ENCODE measurements at places on chromosomes 16 and 17. TPM values are rescaled to one million over a fixed set of nuclear protein-coding genes. Genes with fewer than 3 reads are reported as not detected.

DNA sequence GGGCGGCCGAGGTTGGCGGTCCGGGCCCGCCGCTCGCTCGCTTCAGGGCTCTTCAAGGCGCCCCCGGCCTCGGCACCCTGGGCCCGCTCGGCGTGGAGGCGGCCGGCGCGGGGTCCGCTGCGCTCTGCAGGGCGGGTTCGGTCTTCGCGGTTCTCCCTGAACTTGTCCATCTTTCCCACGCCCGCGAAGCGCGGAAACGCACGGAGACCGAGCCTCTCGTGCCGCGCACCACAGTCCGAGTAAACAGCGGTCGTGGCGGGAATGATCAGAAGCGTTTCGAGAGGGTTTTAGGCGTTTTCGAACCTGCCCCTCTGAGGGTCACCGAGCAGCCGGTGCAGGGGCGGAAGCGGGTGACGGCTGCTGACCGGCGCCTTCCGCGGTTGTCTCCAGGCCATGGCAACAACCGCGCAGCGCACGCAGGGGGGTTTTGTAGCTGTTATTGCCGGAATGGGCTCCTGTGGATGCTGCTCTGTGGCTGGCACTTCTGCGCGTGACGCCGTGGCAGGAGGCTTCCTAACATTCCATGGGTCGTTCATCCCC lies 414 bp downstream of the NARF start:
- DNase-seq = peak; percentile 11

DNA sequence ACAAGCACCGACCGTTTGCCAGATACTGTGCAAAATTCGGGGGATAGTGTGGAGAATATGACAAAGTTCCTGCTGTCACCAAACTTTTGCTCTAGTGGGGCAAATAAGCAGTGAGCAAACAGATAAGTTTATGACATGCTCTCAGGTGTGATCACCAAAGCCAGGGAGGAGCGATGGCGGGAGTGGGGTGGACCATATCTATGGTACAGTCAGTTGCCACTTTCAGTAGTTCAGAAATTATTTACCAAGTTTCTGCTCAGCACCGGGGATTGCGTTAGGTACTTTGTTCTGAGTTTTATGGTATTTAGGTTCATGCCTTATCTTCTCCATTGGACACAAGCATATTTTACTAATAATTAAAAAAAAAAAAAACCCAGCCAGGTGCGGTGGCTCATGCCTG lies 11.9 kb downstream of the MSI2 start:
- no peak for DNase-seq

DNA sequence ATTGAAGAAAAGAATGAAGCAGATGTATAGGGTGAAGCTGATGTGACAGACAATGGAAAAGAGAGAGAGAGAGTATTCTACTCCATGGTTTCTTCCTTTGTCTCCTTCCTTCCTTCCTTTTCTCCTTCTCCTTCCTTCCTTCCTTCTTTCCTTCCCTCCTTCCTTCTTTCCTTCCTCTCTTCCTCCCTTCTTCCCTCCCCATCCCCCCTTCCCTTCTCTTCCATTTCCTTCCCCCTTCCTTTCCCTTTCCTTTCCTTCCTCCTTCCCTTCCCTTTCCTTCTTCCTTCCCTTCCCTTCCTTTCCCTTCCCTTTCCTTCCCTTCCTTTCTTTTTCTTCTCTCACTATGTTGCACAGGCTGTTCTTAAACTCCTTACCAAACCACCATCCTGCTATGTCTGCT lies 55.7 kb upstream of the GPR139 start:
- DNase-seq = no peak

GRCh38 chr17:58947411-58947810 lies 159.3 kb downstream of the TRIM37 start:
- DNase-seq = no peak

DNA sequence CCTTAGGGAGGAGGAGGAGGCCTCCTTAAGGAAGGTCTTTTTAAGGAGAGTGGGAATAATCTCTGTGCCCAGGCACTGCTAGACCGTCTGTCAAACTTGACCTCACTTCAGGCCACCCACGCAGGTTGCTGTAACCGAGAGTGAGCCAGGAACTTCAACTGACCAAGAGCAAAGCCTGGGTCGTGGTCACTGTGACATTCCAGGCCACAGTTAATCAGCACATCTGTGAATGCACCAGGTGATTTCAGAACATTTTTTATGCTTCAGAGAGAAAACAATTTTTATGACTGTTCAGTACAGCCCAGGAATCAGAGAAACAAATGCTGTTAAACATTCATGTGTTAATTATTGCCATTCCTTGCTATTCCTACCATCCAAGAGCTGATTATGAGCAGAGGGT lies 226.6 kb upstream of the ASIC2 start:
- DNase-seq = no peak

The MYH13 gene
- total RNA-seq = not detected

Measured in mammary epithelial cell (primary cell).